Right lung (tissue), 10 donors: ENCODE measurements at places on chromosomes 4 and X. TPM values are rescaled to one million over a fixed set of nuclear protein-coding genes. Genes with fewer than 3 reads are reported as not detected.

DNA sequence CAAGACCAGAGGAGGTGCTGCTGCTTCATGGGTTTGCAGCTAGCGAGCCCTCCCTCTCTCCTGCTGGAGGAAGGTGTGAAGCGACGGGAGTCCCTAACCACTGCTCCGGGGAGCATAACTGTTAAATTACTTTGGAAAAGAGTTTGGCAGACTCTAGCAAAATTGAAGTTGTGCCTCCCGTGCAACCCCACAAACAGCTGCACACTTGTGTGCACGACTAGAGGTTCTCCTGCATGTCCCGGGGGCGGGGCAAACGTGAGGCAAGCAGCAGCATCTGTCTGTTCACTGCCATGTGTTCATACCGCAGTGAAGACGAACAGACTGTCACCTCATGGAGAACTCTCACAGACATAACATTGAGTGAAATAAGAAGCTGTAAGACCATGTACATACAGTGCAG is 34.5 kb downstream of the TNIP2 start:
- no peak for DNase-seq

DNA sequence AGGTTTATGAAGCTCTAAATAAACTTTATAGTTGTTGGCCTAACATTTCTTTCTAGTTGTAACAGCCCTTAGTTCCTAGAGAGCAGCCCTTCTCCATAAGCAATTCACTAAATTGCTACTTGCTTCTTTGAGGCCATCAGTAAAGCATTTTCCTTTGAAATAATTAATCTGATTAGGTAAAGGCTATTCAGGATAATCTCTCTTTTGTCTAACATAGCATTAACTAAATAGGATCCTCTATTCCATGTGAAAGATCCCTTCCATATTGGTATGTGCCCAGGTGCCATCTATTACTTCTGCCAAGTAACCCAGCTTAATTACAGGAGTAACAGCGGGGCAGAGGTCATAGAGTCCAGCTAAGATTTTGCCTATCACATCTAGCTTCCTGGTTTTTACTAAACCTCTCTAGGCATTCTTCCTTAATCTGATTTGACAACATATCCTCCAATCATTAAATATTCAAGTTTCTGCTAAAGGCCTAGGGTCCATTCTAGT is 1408.0 kb downstream of the PCDH18 start:
- no peak for DNase-seq

DNA sequence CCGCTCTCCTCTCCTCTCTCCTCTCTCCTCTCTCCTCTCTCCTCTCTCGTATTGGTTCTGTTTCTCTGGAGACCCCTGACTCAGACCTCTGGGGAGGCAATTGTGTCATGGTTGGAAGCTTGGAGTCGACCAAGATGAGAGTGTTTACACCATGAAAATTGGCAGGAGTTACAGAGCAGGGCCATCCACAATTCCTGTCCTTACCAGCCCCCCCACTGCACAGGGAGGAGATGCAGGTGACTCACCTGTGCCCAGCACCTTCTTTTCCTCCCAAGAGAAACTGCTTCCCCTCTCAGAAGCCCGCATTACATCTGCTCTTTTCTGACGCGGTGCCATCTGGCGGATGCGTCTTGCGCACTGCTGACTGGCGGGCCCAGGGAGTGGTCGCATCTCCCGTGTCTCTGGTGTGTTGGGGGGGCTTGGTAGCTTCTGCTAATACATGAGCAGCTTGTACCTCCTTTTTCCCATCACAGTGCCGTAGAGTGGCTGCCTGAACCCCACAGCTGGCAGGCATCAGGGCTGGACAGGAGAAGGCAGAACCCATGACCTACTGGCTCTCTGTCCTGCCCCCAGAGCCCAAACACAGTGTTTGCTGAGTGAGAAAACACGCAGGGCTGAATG is 31.4 kb upstream of the GPR78 start:
- no peak for DNase-seq

Gene TEX11
- 0.04 TPM for polyA plus RNA-seq

DNA sequence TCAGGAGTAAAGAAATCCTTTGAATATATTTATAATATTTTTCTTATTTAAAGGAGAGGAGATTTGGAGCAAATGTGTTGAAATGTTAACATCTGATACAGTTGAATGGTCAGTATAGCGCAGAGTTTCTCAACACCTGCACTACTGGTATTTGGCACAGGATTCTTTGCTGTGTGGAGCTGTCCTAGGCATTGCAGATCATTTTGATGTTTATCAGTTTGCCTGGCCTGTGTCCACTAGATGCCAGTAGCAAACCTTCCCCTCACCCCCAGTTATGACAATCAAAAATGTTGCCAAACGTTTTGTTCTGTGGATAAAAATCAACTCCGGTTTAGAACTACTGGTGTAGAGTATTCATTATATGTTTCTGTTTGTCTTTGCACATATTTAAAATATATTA is 765.3 kb upstream of the SLIT2 start:
- DNase-seq: no peak

Gene HHIP
- 16.4 TPM for polyA plus RNA-seq

- DNase-seq: peak; percentile 8
Observed at GRCh38 chr4:182139491-182139890, 103.7 kb upstream of the TENM3 start.

Gene MFAP3L
- 2.3 TPM for polyA plus RNA-seq

Gene FRAS1
- polyA plus RNA-seq: 31.1 TPM

Gene SYTL5
- polyA plus RNA-seq: 4.1 TPM

GRCh38 chr4:8911316-8912088 is 39.9 kb upstream of the HMX1 start:
- no peak for DNase-seq

DNA sequence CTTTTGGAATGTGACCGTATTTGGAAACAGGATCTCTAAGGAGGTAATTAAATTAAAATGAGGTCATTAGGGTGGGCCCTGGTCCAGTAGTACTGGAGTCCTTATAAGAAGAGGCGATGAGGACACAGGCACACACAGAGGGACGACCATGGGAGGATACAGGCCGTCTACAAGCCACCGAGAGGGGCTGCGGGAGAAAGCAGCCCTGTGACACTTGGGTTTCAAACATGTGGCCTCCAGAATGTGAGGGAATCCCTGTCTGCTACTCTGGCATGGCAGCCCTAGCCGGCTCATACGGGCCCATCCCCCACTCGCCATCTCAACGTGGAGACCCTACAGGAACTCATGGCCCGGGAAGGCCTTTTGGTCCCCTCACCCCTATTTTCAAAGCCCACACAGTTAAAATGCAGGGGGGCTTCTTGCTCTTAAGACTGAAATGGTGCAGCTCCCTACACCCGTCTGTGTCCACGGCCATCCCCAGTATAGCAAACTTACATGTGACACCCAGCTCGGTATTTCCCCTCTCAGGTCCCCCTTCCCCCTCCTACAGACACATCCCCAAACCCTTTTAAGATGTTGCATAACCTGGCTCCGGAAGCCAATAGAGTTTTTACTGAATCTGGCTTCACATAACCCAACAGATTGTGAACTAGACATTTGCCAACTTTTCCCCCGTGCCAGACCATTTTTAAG is 124.1 kb upstream of the TBL1X start:
- peak; percentile 69 for DNase-seq

GRCh38 chr4:140710908-140711622 is 45.1 kb downstream of the TBC1D9 start:
- DNase-seq: no peak

DNA sequence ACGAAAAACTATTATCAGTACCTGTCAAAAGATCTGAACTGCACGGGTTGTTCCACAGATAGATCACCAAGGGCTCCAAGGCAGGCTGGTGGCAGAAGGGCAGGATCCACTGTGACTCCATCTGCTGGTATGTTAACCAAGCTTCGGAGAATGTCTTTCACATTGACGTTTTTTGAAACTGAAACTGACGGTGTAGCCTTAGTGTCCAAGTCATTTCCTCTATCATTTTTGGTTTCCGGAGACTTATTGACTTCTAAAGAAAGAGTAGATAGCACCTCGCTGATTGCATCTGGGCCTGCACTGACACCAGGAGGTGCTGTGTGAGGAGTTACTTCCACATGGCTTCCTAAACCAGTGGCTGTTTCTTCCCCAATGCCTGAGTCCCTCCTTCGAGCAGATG is 186.9 kb downstream of the LRBA start:
- DNase-seq: no peak

- no peak for DNase-seq
Observed at GRCh38 chrX:19683817-19684216, 168.5 kb upstream of the MAP3K15 start.

Gene TLR2
- 45.2 TPM for polyA plus RNA-seq

DNA sequence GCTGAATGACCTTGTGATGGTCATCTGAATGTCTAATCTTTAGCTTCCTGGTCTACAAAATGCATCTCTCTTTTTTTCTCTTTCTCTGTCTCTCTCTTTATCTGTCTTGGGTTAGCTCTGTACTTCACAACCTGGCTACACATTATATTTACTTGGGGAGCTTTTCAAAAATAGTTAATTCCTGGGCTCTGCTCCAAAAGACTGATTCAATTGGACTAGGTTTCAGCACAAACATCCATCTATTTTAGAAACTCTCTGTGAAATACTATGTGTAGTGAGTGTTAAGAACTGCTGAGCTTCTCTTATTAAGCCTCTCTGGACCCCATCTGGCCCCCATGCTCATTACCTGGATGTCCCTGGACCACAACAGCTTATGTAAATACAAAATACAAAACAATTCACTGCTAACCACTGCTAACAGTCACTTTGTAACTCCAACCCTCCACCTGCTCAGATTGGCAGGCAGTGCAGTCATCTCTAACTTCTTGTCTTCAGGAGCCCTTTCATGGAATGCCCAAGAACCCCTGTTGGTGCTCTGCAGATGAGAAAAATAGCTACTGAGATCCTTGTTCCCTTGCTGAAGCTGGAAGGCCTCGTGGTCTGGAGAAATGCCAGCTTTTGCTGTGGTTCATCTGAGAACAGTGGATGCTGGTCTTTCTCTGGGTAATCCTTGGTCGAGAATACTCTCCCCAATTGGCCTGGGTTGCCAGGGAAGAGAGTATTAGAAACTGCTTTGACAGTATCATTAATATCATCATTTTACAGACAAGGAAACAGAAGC is 14.8 kb upstream of the BOD1L1 start:
- no peak for DNase-seq

- no peak for DNase-seq
Observed at GRCh38 chr4:2914256-2915126, 48.7 kb downstream of the NOP14 start.

DNA sequence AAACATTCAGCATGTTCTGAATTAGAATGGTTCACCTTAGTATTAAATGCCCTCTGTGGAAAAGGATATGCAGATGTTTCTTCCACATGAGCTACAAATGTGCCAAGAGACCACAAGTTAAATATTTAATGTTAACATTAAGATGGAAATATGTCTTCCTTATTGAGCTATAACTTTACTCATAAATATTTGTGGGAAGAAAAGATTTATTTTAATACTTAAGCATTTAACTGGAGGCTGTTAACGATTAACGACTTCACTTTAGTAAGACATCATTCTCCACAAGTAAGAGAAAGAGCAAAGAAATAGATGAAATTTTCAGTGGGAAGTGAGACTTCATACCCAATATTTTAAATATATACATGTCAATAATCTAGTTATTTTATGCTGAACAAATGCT is 1046.0 kb upstream of the GRID2 start:
- no peak for DNase-seq
